ENCODE measurements at places on chromosomes 7 and 10.

DNA sequence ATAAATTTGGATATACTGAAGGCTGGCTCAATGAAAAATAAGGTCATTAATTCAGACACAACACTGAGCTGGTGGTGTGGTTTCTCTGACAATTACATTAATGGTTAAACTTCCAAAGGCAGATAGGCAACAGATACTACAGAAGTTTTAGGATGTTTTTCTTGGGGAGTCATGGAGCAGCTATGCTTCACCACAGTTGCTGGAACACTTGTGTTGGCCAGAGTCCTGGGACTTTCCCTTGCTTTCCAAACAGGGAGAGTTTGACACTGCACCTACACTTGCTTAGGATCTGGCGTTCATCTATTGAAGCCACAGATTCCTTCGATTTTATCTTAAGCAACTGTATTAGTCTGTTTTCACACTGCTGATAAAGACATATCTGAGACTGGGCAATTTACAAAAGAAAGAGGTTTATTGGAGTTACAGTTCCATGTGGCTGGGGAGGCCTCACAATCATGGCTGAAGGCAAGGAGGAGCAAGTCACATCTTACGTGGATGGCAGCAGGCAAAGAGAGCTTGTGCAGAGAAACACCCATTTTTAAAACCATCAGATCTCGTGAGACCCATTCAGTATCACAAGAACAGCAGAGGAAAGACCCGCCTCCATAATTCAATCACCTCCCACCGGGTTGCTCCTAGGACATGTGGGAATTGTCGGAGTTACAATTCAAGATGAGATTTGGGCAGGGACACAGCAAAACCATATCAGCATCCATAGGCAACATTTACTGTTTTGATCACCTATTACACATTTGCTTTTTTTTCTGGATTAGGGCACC lies 27.8 kb upstream of the TMEM178B start:
- DNase-seq, result no peak

- DNase-seq, result no peak
These were observed 626 bp upstream of the BMS1 start for GRCh38 chr10:42781893-42782445.

- no peak for DNase-seq
These were observed 14.8 kb upstream of the NRP1 start for GRCh38 chr10:33349268-33349667.

DNA sequence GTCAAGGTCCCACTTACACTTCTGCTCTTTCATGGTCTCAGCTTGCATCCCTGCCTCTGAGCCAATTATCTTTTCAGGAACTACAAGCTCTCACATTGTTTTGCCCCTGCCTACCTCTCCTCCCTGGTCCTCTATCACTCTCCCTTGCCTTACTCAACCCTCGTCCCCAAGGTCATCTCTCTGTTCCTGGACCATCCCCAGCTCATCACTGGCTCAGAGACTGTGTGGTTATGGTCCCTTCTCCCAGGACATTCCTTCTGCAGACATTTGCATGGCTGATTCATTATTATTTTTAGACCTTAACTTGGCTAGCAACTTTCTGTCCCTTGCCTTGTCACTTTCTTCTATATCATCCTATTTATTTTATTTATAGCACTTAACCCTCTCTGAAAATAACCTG lies 17.8 kb upstream of the GPAM start:
- no peak for DNase-seq

DNA sequence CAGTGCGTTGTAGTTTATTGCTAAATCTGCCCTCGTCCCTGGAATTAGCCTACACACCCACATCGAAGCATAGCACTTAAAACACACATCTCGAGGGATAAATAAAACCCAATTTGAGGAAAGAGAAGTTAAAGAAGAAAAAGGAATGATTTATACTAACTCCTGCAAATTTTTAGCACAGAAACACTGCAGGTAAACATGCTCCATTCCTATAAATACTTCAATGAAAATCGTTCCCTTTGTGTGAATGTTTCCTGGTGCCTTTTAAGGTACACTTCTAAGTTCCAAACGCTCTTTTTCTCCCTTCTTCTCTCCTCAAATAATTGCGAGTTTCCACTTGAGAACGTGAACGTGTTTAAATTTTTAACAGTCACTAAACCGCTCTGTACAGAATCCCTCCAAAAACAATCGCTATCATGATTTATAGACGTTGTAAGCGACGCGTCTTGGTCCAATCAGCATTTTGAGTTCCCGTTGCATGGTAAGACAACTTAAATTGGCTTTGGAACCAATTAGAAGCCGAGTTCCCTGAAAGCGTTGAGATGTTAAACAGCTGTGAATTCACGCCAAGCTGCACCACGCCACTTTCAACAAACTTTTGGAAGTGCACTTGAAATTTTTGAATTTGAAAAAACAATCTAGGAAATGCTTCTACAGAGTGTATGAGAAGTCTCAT lies 12.5 kb upstream of the EBLN1 start:
- DNase-seq, result no peak

DNA sequence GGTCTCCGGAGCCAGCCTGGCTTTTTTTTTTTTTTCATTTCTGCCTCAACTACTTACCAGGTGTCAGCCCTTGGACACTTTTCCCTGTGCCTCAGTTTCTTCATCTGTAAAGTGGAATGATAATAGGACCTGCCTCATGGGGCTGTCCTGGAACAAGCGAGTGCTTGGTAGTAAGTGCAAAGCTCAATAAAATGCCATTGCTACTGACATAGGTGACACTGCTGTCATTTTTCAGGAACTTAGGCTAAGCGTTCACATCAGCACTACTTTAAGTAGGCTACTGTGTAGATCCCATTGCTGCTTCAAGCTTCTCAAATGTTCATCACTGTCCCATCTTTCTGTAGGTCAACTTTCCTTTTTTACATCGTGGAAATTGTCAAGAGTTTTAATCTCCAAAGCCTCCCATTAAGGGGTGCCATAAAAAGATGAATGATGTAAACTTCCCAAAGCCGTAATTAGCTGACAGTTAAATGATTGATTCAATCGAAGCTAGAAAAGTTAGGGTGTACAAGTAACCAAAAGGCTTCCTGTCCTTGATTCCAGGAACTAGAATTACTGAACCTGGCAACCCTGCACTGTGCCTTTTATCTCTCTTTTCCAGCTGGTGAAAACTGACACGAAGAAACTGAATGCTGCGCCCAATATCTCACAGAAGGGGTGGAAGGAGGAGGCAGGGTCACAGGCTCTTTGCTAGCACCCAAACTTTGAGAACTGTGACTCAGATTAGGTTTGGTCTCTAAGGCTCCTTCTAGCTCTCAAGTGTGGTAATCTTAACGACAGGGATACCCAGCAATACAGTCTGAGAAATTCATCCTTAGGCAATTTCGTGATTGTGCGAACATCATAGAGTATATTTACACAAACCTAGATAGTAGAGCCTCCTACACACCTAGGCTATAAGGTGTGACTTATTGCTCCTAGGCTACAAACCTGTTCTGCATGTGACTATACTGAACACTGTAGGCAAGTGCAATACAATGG lies 861 bp upstream of the USP6NL start:
- DNase-seq, result no peak

DNA sequence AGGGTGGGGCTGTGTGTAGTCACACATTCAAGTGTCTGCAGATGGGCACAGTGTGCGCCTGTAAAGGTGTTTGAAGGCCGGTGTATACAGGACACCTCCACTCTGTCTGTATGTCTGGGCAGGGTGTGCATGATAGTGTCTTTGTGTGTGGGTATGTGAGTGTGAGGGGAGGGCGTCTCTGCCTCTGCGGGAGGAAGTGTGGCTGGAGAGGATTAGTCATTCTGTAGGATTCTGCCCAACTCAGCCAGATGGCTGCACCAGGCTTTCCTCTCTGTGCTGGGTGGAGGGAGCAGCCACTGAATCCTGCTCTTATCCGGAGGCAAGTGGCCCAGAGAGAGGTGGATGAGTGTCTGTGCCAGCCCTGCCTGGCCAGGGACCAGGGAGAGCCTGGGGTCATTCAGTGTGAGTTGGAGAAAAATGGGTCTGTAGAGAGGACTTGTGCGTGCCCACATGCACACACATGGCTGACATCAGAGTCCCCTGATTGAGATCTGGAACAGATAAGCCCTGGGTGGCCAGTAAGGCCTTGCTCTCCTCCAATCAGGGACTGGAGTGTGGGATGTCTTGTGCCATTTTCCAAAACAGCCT lies 1.7 kb downstream of the SFXN3 start:
- DNase-seq, result peak; percentile 30

DNA sequence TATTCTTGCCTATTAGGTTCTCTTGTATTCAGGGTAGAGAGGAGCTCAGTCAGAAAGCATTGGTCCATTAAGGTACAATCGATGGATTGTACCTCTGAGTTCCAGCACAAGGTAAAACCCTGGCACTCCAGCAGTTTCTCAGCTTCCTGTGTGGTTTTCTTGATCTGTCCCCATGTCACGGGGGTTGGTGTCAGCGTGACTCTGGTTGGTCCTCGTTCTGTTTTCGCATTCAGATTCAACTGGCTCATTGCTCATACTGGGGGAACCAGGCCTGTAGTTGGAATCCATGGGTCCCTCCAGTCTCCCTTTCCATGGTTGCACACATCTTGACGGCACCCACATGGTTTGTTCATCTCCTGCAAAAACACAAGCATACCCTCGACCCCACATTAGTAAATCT lies 32.7 kb upstream of the RASGEF1A start:
- DNase-seq, result no peak

GRCh38 chr10:23725548-23725947 lies 286.7 kb downstream of the OTUD1 start:
- no peak for DNase-seq

DNA sequence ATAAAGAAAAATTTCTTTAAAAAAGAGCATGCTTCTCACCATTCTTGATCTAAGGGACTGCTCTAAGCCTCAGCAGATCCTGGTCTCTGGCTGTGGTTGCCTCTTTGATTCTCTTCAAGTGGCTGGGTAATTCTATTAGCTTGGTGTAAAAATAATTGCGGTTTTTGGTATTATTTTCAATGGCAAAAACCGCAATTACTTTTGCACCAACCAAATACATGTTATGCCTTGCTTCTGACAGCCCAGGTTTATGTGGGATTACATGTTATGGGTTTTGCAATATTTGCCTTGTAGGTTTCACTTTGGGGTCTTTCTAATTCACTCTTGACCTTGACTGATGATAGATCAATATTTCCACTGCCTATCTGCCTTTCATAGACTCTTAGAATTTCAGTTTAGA lies 20.0 kb upstream of the CREB5 start:
- no peak for DNase-seq

GRCh38 chr10:10995120-10995519 lies 22.6 kb upstream of the CELF2 start:
- DNase-seq, result no peak

GRCh38 chr10:98516352-98516751 lies 69.6 kb upstream of the HPS1 start:
- no peak for DNase-seq

GRCh38 chr7:26948617-26949118 lies 84.3 kb upstream of the SKAP2 start:
- no peak for DNase-seq

DNA sequence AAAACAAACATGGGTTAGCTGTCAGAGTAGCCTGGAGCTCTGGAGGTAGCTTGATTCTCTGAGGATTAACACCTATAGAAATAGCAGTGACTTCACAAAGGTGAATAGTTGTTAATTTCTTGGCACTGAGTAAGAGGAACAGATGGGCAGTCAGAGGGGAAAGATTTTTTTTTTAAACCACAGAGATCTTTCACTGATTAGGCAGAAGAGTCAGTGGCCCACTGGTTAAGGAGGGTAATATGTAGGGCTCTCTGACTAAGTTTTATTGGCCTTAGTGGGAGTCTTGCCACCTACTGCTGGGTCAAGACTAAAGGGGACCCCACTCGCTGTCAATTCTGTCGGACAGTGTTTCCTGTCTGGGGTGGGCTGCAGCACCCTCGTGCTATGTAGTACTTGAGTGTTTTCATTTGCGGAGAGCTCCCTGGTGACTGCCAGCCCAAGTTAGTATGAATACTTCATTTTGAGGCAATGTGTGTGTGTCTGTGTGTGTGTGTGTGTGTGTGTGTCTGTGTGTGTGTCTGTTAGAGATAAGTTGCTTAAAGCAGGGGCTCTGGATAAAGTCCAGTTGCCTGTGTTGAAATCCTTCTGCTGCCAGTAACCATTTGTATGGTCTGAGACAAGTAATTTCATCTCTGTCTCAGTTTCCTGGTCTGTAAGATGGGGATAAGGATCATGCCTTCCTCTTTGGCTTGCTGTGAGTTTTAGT lies 145.2 kb downstream of the ARID5B start:
- DNase-seq, result no peak

- DNase-seq, result no peak
These were observed 83.6 kb downstream of the TMEM106B start for GRCh38 chr7:12294701-12295100.

DNA sequence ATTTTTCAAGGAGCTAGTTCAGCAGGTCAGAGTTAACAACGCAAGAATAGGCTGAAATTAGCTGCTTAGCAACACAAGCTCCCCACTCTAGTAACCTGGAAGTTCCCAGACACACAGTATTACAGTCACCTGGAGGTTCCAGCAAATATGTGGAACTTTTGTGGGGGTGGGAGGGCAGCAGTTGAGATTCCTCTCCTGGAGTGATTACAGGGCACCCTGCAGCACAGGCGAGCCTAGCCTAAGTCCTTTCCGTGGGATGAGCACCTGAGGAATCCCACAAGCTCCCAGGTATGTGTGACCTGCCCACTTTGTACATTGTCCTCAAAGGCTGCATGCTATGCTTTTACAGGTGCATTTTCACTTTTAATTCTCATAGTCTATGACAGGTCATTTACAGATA lies 13.6 kb downstream of the TPK1 start:
- DNase-seq, result no peak

- no peak for DNase-seq
These were observed 24.8 kb downstream of the CCSER2 start for GRCh38 chr10:84353052-84353803.

DNA sequence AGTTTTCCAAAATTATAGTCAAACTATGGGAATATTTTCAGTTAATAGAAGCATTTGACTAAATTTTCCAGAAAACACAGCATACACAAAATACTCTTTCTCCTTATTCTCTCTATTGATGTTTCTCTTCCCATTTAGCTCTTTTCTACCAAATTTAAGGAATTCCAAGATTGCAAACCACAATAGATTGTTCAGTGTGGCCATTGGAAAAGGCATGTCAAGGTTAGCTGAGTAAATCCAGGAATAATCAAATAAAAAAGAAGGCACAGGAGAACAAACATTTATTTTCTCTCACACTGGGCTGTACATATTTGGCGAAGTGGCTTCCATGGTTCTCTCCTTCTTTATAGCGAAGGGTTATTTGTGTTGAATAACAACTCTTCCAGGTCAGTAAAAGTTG lies 117.3 kb downstream of the THSD7A start:
- DNase-seq, result no peak

DNA sequence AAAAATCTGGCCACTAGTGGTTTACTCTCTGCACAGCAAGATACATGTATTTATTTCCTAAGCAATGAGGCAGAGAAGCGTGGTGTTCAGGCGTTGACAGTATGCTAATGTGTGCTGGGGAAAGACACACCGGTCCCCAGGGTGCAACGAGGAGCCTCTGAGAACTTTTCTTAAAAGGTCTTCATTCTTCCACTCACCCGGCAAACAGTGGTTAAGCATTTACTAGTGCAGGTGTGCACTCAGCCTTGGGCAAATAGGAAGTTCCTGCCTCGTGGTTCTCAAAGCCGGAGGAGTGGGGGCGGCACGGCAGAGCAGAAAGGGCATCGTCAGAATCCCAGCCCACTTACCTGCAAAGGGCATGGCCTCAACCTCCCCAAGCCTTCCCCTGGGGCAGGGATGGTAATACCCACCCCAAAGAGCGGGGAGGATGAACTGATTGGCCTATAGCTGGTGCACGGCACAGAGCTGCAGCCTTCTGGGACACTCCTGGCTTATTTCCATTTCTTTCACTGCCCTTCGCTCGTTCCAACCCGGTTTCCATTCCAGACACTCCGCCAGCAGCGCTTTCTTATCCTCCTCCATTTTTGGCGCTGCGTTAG lies 184.3 kb upstream of the CTBP2 start:
- DNase-seq, result no peak

GRCh38 chr10:43355749-43356371 lies 15.6 kb upstream of the FXYD4 start:
- no peak for DNase-seq

Measured in activated T-helper 1 cell treated with Interleukin-2 at 50 U/mL for 16 hours (primary cell).